NCI-H187 (cell line): ENCODE measurements at places on chromosomes 6 and 20.

- no peak for DNase-seq
Observed at GRCh38 chr6:25714765-25715164, 39.8 kb upstream of the SLC17A4 start.

- no peak for DNase-seq
Observed at GRCh38 chr6:33172688-33173534, 19.4 kb downstream of the COL11A2 start.

- no peak for DNase-seq
Observed at GRCh38 chr6:149266659-149267058, 50.9 kb upstream of the TAB2 start.

DNA sequence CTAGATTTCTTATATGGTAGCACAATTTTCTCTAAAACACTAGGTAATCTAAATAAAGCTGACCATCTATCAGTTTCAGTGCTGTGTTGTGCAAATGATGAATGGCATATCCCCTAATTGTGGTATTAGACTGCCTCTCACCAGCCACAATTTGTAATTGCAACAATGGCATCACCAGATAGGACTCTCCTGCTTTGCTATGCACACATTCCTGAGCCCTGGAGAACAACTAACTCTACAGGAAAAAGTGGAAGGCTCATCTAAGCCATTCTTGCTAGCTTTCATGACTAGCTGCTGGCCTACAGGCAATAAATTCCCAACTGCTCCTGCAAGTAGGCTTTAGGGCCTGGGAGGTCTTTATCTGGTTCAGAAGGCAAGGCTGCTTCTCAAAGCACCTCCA is 974.1 kb downstream of the EYS start:
- no peak for DNase-seq

- DNase-seq: no peak
Observed at GRCh38 chr6:137148306-137149034, 25.0 kb downstream of the IL22RA2 start.

DNA sequence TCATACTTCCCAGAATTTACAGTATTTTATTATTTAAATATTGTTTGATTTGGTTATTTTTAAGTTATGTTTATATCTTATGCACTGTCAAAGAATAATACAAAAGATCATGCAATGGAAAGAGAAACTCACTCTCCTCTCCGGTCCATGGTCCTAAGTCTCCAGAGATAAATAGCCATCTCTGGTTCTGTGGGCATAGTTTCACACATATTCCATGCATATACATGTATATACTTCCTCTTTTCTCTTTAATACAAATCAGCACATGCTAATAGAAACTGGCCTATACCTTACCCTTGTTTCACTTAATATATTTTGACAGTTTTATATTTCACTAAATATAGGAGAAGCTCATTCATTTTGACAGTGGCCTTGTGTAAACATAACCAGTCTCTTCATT is 901.7 kb upstream of the CITED2 start:
- DNase-seq: no peak

DNA sequence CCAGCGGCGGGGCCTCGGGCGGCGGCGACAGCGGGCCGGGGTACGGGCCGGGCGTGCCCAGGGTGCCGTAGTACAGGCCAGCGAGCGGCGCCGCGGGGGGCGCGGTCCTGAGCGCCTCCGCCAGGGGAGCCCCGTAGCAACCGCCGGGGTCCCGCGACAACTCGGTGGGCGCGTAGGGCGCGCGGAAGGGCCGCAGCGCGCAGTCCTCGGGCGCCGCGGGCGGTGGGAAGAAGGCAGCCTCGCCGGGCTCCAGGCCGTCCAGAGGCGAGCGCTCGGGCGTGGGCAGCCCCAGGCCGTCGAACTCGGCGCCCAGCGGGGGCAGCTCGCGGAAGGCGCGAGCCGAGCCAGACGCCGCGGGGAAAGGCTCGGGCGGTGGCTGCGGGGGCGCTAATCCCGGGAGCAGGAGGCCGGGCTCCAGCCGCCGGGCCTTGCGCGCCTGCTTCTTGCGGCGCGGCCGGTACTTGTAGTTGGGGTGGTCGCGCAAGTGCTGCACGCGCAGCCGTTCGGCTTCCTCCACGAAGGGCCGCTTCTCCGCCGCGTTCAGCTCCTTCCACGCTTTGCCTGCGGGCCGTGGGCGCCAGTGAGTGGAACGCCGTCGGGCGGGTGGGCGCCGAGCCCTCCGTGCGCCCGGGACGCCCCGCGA is 916 bp downstream of the SOX18 start:
- DNase-seq: no peak

GRCh38 chr6:119077391-119077642 is 1.1 kb downstream of the FAM184A start:
- DNase-seq: no peak

- no peak for DNase-seq
Observed at GRCh38 chr6:111274593-111275217, 187.4 kb downstream of the SLC16A10 start.
